ENCODE measurements at places on chromosomes 2 and 18. TPM values are rescaled to one million over a fixed set of nuclear protein-coding genes. Genes with fewer than 3 reads are reported as not detected.

FLACC1 gene
- total RNA-seq, result 8.6 TPM

FEV gene
- not detected for total RNA-seq

CABYR gene
- total RNA-seq, result 1.6 TPM

ATF2 gene
- total RNA-seq, result 92.7 TPM

SALL3 gene
- 0.28 TPM for total RNA-seq

GATA6 gene
- total RNA-seq, result 32.1 TPM

SCLY gene
- total RNA-seq, result 12.8 TPM

UGT1A4 gene
- total RNA-seq, result 0.21 TPM

KCTD1 gene
- 11.8 TPM for total RNA-seq

SLC5A7 gene
- 0.48 TPM for total RNA-seq

SKOR2 gene
- not detected for total RNA-seq

PCBP1 gene
- total RNA-seq, result 134 TPM

SPDYA gene
- total RNA-seq, result 6.9 TPM

RFX8 gene
- 0.88 TPM for total RNA-seq

UGT1A1 gene
- total RNA-seq, result not detected

DNA sequence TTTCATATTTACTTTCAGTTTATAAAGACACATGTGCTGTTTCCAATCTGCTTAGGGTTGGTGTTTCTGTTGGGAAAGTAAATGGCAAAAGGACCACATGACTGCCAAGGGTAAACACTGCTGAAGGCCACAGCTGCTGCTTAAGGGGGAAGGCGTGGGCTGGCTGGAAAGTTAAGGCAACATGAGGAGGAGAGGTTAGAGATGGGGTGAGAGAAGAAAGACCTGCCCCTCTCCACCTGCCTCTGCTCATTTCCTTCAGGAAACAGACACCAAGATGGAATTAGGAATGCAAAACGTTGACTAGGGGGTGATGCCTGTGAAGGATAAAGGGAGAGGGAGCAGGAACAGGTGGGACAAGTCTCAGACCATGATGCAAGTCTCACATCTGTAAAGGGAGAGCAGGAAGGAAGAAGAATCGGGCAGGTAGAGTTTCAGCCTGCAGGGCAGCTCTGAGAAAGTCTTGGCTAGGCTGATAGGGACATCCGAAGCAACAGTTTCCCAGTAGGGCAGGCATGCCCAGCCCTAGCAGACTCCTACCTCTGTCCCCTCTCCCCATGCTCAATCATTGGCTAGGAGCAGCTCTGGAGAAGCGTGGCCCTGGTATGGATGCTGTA lies 86.0 kb downstream of the CDC42EP3 start:
- DNase-seq, result peak; percentile 66

GRCh38 chr2:129293326-129293725 lies 686.1 kb upstream of the RAB6C start:
- no peak for DNase-seq

GRCh38 chr2:176494949-176495353 lies 225.7 kb downstream of the MTX2 start:
- DNase-seq, result peak; percentile 40

GRCh38 chr2:189124175-189124574 lies 55.4 kb downstream of the COL5A2 start:
- no peak for DNase-seq

- DNase-seq, result no peak
Measured at GRCh38 chr2:6237039-6237660, 545.0 kb downstream of the SOX11 start.

DNA sequence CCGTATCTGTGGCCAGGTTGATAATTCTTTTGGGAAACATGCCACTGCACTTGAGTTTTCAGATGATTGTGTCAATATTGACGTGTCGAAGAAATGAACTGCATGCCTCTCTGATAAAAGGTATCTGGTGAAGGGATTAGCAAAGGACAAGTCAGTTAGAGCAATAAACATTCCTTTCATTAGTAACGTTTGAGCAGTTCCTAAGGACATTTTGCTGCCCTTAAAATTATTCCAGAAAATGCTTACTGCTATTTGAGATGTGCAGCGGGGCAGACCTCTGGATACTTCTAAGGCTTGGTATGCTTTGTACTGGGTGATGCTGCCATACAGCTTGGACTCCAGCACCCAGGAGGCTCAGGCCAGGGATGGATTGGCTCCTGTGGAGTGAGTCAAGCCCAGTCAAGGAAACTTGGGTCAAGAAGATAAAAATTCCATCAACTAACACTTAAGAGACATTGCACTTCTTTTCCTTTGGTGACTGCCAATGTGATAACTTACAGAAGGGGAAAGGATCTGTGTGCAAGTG lies 166.7 kb downstream of the FHOD3 start:
- peak; percentile 26 for DNase-seq

DNA sequence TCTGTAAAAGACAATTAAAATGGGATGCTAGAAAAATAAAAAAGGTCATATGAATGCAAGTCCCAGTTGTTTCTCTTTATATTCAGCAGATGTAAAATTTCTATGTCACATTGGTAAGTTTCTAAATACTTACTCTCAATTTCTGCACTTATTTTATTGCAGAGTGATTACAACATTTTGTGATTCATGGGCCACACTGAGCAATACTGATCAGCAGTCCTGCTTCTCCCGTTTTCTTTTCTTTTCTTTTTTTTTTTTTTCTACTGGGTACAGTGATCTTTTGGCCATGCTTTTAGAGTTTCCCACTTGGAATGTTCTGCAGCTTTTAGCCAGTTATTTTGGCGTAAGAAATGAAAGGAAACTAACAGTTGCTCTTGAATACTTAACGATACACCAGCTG lies 38.8 kb downstream of the LIMS1 start:
- no peak for DNase-seq

- no peak for DNase-seq
Measured at GRCh38 chr2:162025121-162025911, 48.7 kb downstream of the DPP4 start.

DNA sequence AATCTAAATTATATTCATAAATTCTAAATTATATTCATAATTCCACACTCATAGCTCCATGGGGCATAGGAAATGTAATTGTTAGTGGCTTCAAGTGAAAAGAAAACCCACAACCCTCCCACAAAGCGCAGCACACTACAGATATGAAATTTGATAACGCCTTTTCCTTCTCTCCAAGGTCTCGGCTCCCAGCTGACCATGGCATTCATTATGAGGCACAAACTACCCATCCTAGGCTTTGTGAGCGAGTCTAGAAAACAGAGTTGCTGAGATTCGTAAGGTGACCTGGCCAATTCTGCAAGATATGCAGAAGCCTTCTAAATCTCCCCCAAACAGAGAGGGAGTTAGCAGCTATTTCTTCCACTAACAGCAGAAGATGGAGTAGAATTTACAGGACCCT lies 5.4 kb downstream of the NPPC start:
- no peak for DNase-seq

GRCh38 chr2:105627534-105627933 lies 117.2 kb upstream of the NCK2 start:
- no peak for DNase-seq

- no peak for DNase-seq
Measured at GRCh38 chr18:64851726-64852125, 702.8 kb upstream of the LINC00305 start.

GRCh38 chr2:36549165-36549574 lies 48.8 kb downstream of the FEZ2 start:
- DNase-seq, result peak; percentile 55

GRCh38 chr2:207768866-207769596 lies 675 bp downstream of the FZD5 start:
- DNase-seq, result peak; percentile 21

GRCh38 chr2:226179010-226179409 lies 620.6 kb downstream of the IRS1 start:
- no peak for DNase-seq

GRCh38 chr18:56067214-56067894 lies 479.4 kb upstream of the TCF4 start:
- no peak for DNase-seq

GRCh38 chr2:102103992-102104871 lies 38.3 kb upstream of the IL1R1 start:
- peak; percentile 95 for DNase-seq

DNA sequence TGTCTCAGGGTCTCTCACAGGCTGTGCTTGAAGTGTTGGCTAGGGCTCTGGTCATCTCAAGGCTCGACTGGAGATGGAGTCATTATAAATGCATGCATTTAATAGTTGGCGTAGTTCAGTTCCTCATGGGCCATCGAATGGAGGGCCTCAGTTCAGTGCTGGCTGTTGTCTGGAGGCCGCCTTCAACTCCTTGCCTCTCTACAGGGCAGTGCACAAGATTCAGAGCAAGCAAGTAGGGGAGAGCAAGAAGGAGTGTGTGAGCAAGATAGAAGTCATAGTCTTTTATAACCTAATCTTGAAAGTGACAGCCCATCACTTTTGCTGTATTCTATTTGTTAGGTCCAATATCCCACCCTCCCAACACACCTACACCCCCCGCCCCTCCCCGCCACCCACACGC lies 137.5 kb downstream of the BABAM2 start:
- DNase-seq, result no peak

- no peak for DNase-seq
Measured at GRCh38 chr2:131092458-131093005, 728 bp downstream of the FAM168B start.

- DNase-seq, result no peak
Measured at GRCh38 chr2:171626949-171627348, 60.3 kb upstream of the DYNC1I2 start.

DNA sequence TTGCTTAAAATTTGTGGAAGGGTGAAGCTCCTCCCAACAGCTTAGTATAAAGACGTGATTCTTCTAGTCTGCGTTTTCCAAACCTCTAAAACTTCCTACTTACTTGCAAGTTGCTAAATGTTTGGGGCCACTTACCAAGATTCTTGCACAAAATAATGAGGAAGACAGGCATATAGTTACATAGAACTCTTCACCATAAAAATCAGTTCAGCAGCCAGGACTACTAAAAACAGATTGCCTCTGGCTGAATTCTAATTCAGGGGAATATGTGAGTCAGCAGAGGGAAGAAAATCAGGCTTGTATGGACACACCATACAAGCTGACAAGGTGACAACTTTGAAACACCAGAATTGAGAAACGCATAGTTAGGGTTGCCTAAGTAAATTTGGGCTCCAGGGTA lies 2.8 kb upstream of the PEX13 start:
- no peak for DNase-seq

DNA sequence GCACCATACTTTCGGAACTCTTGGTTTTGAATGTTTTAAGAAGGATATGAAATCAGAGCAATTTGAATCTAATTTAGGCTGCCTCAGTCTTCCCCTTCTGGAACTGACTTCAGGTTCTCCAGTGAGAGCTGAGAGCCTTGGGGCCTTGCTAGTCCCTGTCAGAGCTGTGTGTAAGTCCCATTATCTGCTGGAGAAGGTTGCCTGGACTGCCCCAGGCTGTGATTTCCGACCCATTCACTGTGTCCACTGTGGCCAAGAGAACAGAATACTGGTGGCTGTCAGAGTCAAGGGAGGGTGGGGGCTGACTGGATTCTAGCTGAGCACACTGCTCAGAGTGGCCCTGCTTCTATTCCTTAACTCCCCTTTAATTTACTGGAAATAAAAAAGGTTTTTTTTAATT lies 278.0 kb downstream of the KCNS3 start:
- DNase-seq, result no peak

- DNase-seq, result no peak
Measured at GRCh38 chr18:13872932-13873331, 42.4 kb downstream of the MC2R start.

GRCh38 chr18:67977067-67977616 lies 460.6 kb upstream of the DSEL start:
- DNase-seq, result no peak

- peak; percentile 73 for DNase-seq
Measured at GRCh38 chr2:43605079-43605655, 9.3 kb upstream of the THADA start.

- no peak for DNase-seq
Measured at GRCh38 chr2:140650825-140651224, 1480.0 kb downstream of the LRP1B start.

DNA sequence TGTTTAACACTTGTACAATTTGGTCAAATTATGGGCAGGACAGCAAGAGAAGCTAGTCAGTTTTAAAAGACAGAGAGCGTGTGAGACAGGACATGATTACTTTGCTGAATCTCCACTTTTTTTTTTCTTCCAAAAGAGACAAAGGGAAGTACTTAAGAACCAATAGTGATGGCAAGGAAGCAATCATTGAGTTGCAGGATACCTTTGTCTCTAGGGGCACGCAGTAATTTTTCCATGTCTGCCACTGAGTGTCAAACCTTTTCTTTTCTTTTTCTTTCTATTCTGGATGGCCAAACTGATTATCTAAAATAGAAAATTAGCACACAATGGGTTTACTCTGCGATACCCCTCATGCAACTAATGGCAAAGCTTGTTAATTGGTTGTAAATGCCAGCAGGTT lies 533.0 kb downstream of the PLCL1 start:
- no peak for DNase-seq

DNA sequence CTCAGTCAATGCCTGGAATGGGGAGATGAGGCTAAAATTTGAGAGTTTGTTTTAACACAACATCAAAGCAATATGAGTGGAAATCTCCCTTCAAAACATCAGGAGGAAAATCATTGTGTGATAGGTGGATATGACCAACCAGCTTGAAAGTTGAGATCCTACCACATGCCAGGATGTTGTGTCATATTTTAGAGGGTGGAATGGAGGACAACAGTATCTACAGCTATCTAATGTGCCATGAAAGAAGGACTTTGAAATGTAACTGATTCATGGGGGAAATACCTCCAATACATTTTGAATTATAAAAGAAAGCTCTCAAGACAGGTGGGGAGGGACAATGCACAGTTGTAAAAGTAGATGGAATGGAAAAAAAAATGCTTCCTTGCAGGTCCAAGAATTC lies 87.8 kb downstream of the SP100 start:
- DNase-seq, result no peak

DNA sequence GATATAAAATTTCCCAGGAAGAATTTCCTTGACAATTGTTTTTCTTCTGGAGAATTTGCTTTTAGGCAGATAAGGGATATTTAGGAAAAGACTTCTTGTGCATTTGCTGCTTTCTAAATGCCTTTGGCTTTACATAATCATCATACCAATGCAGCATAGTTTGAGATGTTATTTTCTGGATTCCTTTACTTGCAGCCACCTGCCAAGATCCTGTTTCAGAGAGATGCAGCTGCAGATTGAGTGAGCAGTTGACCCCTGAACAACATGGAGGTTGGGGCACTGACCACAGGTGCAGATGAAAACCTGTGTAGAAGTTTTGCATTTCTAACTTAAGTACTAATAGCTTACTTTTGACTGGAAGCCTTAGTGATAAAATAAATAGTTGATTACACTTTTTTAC lies 257.9 kb downstream of the RPIA start:
- DNase-seq, result no peak

DNA sequence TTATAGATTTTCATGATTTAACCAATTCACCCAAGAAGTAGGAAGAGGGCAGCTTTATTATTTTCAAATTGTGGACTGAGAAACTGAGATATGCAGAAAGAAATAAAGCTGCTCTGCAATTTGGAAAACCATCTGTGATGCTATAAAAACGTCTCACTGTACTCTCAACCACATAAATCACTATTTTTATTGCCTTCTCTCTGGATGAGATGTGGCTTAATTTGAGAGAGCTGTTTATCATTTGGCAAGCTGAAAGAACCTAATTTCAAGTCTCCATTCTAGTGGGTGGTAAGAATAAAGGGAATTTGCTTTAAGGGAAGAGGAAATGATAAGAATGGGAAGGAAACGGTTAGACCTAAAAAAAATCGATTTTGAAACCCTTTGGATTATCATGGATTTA lies 49.9 kb upstream of the CYP1B1 start:
- DNase-seq, result no peak

All from lung (tissue), 17 donors.